Pulmonary artery endothelial cell (primary cell): ENCODE measurements at places on chromosomes 5 and 9. TPM values are rescaled to one million over a fixed set of nuclear protein-coding genes. Genes with fewer than 3 reads are reported as not detected.

Gene HMMR
- 17.9 and 59.8 TPM in 2 replicates for total RNA-seq

DNA sequence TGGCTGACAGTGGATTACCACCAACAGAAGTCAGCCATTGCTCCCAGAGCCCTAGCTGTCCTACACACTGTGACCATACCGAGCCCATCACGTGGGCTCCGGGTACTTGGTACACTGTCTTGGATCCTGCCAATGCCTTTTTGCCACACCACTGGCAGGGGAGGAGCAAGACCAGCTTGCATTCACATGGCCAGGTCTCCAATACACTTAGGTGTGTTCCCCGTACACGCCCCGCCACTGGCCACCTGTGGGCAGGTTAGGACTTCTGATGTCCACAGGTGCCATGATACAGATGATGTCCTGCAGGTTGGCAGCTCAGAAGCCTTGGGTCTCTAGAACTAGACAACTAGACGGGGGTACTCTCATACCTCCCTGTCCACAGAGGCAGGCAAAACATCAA, 5.4 kb upstream of the DIPK1B start:
- DNase-seq, result no peak

DNA sequence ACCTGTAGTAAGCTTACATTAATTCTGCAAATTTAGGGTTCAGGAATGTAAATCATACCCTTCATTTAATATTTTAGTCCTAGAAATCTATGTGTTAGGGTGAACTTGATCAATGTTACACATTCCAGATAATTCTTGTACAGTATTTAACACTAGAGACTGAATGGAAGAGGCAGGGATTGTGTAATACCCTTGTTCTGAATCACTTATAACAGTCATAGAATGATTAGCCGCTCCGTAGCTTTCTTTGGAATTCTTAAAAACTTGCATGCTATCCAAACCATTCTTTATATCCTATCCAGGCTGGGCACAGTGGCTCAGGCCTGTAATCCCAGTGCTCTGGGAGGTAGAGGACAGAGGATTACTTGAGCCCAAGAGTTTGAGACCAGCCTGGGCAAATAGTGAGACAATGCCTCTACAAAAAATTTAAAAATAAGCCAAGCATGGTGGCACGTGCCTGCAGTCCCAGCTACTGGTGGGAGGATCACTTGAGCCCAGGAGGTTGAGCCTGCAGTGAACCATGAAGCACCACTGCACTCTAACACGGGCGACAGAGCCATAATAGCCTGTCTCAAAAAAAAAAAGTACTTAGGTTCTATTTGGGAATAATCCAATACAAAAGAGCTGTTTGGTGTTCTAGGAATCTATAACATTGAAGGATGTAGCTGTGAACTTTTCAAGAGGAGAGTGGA, 8.3 kb downstream of the ZNF483 start:
- DNase-seq, result no peak

DNA sequence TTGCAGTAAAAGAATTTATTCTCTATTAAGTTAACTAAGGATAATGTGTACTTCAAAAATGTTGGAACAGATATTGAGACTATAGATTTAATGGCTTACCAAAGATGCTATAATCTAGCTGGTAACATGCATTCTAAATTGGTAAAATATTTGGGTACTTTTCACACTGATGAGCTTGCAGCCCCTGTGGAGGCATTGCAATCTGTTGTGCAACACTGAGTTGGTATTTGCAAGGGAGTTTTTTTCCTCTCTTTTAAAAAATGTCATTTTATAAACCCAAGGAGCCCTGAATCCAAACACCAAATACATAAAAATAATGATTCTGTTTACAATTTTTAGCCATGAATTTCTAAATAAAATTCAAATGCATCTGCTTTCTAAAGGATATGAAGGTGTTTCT, 944.8 kb downstream of the DTWD2 start:
- DNase-seq, result no peak

- DNase-seq, result no peak
Measured at GRCh38 chr5:150448334-150448733, 1.2 kb downstream of the RPS14 start.

DNA sequence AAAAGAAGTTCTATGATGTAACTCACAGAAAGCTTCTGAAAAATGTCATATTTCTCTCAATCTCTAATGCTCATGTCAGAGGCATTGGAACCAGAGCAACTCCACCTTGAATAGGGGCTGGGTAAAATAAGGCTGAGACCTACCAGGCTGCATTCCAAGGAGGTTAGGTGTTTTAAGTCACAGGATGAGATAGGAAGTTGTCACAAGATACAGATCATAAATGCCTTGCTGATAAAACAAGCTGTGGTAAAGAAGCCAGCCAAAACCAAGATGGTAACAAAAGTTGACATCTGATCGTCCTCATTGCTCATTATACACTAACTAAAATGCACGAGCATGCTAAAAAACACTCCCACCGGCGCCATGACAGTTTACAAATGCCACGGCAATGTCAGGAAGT, 411.1 kb upstream of the GRIA1 start:
- DNase-seq, result no peak

GRCh38 chr9:38059233-38059936, 9.6 kb downstream of the SHB start:
- DNase-seq, result peak; percentile 76

- DNase-seq, result no peak
Measured at GRCh38 chr5:1447671-1448361, 2.6 kb upstream of the SLC6A3 start.

DNA sequence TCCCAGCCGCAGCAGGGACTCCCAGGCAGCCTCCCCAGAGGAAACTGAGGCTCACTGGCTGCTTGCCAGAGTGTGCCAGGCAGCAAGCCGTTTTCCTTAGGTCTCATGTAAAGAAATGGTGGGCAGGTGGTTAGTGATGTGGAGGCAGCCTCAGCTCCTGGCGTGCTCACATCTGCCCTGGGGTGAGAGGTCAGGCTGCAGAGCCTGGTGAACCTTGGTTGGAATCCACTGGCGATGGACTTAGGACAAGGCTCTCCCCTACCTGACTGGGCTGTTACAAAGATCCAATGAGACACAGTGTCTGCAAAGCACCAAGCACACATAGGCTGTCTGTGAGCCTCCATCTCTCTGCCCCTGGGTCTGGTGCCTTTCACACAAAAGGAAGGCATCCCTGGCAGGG, 30.9 kb downstream of the LHX6 start:
- DNase-seq, result no peak

- DNase-seq, result no peak
Measured at GRCh38 chr5:40361378-40361777, 318.3 kb upstream of the PTGER4 start.

Gene NME5
- total RNA-seq, result 1.1 and 1.2 TPM in 2 replicates

GRCh38 chr9:27125936-27126335, 16.9 kb downstream of the TEK start:
- no peak for DNase-seq

- no peak for DNase-seq
Measured at GRCh38 chr5:157213527-157214243, 33.0 kb downstream of the ITK start.

Gene GAS1
- 0.13 and 0.18 TPM in 2 replicates for total RNA-seq

Gene RANBP3L
- total RNA-seq, result not detected in 2 replicates

DNA sequence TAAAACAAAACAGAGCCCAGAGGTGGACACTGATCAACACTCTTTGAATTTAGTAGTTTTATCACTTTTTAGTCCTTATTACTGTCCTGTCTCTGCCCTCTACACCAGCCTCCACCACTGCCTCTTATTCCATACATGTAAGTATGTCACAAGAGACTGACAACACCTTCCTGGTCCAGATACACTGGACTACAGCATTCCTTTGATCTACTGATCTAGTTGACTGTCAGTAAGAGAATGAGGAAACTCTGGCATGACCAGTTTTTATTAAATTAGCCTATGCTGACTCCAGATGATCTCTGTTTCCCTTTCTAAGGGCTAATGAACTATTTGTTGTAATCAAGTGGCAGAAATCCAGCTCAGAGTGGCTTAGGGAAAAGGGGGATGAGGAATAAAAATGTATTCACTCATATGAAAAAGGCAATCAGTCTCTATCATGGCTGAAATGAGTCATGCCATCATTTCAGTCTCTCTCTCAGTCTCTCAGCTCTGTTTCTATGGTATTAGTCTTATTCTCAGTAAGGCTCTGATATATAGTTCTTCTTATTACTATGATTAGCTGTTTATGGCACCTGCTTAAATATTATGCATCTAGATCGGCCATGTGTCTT, 5.5 kb downstream of the ARHGEF37 start:
- DNase-seq, result no peak

GRCh38 chr9:134517069-134517680, 124.4 kb upstream of the COL5A1 start:
- no peak for DNase-seq

Gene OTULINL
- 0.07 and 0.14 TPM in 2 replicates for total RNA-seq
